Liver (tissue), 10 donors: ENCODE measurements at places on chromosomes 5 and 9. TPM values are rescaled to one million over a fixed set of nuclear protein-coding genes. Genes with fewer than 3 reads are reported as not detected.
A peak's percentile ranks its signal among the peaks of the same experiment; 100 is the strongest.

GRCh38 chr5:113381791-113382190, 53.0 kb downstream of the TSSK1B start:
- no peak for DNase-seq

The HRH2 gene
- 2.1 TPM for total RNA-seq

DNA sequence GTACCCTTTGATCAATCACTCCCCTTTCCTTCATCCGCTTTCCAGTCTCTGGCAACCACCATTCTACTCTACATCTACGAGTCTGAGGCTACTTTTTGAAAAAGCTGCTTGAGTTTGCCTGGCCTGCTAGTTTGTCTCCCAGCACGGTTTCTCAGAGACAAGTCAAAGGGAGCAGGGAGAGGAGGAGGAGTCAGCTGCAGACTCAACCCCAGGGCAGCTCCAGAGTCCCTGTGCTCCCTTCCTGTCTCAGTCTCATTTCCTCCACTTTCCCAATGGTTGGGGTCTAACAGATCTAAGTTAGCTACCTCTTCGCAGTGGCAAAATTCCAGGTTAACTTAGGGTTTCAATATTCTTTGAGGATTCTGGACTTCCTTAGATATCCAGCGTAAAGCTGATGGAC, 80.0 kb upstream of the PCA3 start:
- DNase-seq, result no peak

- DNase-seq, result no peak
Measured at GRCh38 chr9:117927354-117927753, 223.2 kb downstream of the TLR4 start.

The UNC5A gene
- under 0.01 TPM for total RNA-seq

DNA sequence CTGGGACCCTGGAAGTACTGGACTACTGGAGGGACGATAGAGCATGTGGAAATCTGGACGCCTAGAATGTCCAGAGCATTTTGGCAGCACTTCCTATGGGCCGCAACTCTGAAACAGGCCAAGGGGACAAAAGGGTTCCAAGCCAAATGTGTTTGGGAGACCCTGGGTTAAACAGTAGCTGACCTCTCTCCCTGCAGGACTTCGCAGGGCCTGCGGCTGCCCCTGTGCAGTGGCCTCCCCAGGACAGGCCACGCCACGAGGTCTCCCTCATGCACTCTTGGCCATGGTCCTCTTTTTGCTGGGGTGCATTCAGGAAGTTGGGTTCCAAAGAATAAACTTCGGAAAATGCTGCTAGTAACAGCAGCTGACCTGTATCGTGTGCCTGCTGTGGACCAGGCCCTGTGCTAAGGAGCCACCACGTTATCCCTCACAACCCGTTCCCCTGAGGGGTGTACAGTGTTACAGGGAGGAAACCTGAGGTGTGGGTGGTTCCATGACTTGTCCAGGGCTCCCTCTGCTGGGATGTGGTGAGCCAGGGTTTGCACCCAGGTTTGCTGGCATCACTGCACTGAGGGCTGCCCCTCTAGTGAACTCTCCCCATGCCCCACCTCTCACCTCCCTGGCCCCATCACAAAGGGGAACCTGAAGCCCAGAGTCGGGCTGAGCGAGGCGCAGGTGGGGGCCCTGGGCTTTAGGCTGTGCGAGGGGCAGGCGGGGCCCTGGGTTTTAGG, 79.4 kb downstream of the AMBP start:
- peak; percentile 33 for DNase-seq
